ENCODE measurements at places on chromosomes 5 and 9. TPM values are rescaled to one million over a fixed set of nuclear protein-coding genes. Genes with fewer than 3 reads are reported as not detected.

DNA sequence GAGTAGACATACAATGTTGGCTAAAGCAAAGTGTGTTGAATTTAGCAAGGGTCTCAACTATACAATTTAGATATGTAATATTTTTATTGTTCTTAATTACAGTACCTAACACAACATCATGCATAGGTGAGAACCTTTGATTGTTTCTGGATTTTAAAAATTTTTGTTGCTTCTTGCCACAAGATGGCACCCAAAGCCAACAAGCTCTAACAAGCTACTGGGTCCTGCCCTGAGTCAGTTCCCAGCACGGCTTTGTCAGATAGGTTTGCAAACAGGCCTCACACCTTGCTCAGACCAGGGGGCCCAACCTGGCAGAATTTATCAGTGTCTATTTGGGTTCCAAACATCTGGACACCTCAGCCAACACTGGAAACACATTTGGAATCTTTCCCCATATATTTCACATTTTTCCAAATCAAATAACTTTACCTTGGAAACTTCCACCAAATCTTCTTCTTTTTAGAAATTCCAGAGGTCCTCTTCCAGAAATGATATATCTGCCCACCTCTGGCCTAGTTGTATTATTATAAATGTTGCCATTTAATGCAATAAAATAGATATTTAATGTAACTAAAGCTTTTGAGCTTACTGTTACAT lies 49.5 kb upstream of the EGFLAM start:
- DNase-seq = no peak

Gene HMCN2
- not detected for total RNA-seq

DNA sequence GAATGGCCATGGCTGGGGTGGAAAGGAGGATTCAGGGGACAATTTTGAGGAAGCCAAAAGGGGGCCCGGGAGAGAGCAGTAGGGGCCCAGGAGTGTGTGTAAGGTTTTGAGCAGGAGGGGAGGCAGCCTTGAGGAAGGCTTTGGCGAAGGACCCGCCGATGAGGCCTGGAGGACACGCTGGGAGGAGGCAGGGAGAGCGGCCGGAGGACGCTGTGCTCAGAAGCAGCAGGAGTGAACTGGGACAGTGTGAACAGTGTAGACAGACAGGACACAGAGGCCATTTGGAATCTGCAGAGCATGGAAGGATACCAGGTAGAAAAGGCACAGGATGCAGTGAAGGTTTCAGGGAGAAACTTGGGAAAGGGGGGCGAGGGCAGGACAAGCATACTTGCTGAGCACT lies 14.9 kb downstream of the UNC5A start:
- DNase-seq = no peak

Gene PHF24
- total RNA-seq = not detected

DNA sequence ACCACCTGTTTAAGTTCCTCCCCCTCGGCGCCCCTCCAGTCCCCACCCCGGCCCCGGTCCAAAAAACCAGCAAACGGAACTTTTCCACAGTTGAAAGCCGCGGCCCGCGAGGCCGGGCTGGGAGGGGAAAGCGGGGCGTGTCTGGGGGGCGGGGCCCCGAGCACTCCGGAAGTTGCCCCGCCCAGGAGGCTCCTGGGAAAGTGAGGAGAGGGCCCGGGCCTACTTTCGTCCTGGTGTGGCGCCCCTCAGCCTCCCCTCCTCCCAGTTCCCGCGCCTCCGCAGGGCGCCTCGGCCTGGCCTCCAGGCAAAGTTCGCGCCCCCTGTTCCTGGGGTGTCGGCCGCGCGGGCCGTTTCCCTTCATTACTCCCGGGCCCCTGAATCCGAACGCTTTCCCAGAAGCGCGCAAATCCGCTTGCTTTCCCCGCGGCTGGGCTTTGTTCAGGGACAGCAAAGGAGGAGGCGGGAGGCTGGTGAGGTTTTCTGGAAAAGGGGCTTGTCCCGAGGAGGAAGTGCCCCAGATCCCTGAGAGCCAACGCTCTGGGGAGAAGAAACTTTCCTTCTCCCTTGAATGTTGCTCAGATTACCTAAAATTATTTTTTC lies 4.5 kb upstream of the DMRT3 start:
- DNase-seq = no peak
